ENCODE measurements at places on chromosomes 5 and 9. TPM values are rescaled to one million over a fixed set of nuclear protein-coding genes. Genes with fewer than 3 reads are reported as not detected.

ACOT12 gene
- not detected for total RNA-seq

ADAMTS13 gene
- total RNA-seq: 0.48 TPM

POLE3 gene
- total RNA-seq: 118 TPM

OR1L6 gene
- total RNA-seq: not detected

PCDHB1 gene
- not detected for total RNA-seq

ZBED3 gene
- total RNA-seq: 4.8 TPM

CNTLN gene
- total RNA-seq: 6.0 TPM

GMCL2 gene
- not detected for total RNA-seq

S1PR3 gene
- 76.2 TPM for total RNA-seq

C8G gene
- total RNA-seq: 2.4 TPM

NANS gene
- 67.8 TPM for total RNA-seq

LCNL1 gene
- 0.10 TPM for total RNA-seq

FOXD4L6 gene
- total RNA-seq: not detected

ORM2 gene
- not detected for total RNA-seq

PCDHGC5 gene
- total RNA-seq: not detected

LVRN gene
- total RNA-seq: 0.08 TPM

SPINK6 gene
- 0.45 TPM for total RNA-seq

ZDHHC21 gene
- 2.7 TPM for total RNA-seq

ADCY2 gene
- total RNA-seq: not detected

PCYOX1L gene
- 2.4 TPM for total RNA-seq

FAM151B gene
- total RNA-seq: 1.8 TPM

FBP1 gene
- not detected for total RNA-seq

FGF1 gene
- 0.25 TPM for total RNA-seq

ADAMTSL1 gene
- 0.13 TPM for total RNA-seq

FBP2 gene
- total RNA-seq: not detected

RASGEF1C gene
- 0.23 TPM for total RNA-seq

NR2F1-AS1 gene
- 4.0 TPM for total RNA-seq

GAPT gene
- total RNA-seq: not detected

PLCXD3 gene
- 0.19 TPM for total RNA-seq

PDE6A gene
- total RNA-seq: 0.42 TPM

KCNV2 gene
- total RNA-seq: not detected

MLANA gene
- not detected for total RNA-seq

TJP2 gene
- total RNA-seq: 3.7 TPM

OR1J1 gene
- not detected for total RNA-seq

IFNA21 gene
- total RNA-seq: not detected

TRPM3 gene
- total RNA-seq: not detected

KIF20A gene
- total RNA-seq: 37.7 TPM

DAB2IP gene
- 15.3 TPM for total RNA-seq

NPDC1 gene
- 80.5 TPM for total RNA-seq

SLC4A9 gene
- total RNA-seq: not detected
